ENCODE measurements at places on chromosomes 12 and 14. TPM values are rescaled to one million over a fixed set of nuclear protein-coding genes. Genes with fewer than 3 reads are reported as not detected.

DNA sequence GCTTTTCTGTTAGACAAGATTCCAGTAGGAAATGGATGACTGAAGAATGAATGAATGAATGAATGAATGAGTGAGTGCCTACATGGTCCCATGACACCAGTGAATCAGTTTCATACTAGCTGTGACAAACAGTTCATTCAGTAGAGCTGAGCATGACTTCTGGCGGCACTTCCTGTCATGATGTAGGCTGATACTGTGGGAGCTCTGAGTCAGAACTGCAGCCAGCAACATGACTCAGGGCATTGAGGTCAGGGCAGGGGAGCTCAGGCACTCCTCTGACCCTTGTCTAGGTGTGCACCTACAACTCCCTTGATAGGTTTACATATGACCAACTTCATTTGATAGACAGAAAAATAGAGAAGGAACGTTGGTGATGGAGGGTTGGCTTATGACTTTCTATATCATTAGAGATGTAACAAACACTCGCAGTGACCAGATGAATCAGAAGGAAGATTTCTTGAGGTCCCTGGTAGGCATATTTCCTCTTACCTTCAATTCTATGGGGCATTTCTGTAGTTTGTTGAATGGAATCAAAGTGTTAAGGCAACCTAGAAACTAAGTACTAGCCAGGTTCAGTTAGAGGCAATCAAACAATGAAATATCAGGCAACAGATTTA lies 139.3 kb upstream of the ARHGAP5 start:
- no peaks in the 10 kb centered on the region for H3K27me3 ChIP-seq
- peak; percentile 84 for DNase-seq
- no peak overlapping the region for H3K4me3 ChIP-seq
- peak overlapping the region; percentile 67 for H3K27ac ChIP-seq
- no peaks in the 10 kb centered on the region for H3K36me3 ChIP-seq
- peaks cover 15% of the 10 kb centered on the region for H3K4me1 ChIP-seq

GRCh38 chr12:83823386-83824045 lies 1089.1 kb downstream of the SLC6A15 start:
- H3K4me1 ChIP-seq = no peaks in the 10 kb centered on the region
- DNase-seq = peak; percentile 7
- H3K36me3 ChIP-seq = no peaks in the 10 kb centered on the region
- no peaks in the 10 kb centered on the region for H3K27me3 ChIP-seq

DNA sequence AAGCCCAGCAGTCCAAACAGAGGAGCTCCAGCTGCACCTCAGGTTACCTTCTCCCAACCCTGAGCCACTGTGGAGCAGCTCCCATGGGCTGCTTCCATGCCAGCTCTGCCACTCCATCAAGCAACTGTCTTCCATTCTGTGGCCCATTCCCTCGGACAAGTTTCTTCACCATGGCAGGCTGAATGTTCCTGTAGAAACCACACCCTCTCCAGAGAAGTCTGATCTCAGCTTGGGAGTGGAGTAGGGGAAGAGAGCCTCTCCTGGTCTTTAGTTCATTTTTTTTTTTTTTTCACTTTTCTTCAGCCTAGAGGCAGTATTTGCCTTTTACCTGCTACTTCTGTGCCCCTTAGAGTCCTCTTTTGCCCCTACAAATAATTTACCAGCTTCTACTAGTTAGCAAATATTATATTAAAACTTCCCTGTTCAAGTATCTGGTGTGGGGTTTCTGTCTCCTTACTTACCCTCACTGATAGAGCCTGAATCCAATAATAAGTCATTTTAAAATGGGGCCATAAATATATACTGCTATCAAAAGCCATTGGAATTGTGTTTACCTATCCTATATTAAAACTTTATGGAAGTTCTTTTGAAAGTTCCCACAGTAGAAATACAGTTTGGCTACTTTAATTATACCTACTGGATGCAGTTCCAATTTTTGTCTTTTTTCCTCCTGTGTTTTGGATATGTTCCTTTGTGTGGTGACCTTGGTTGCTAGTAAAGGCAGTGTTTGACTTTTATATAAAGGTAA lies 11.7 kb upstream of the SLC17A8 start:
- peaks cover 5% of the 10 kb centered on the region for H3K4me1 ChIP-seq
- peak; percentile 35 for DNase-seq
- H3K4me3 ChIP-seq = no peak overlapping the region
- no peak overlapping the region for H3K27ac ChIP-seq

GRCh38 chr12:49969651-49970429 lies 2.9 kb upstream of the AQP6 start:
- H3K4me3 ChIP-seq = no peak overlapping the region
- H3K27me3 ChIP-seq = no peaks in the 10 kb centered on the region
- no peaks in the 10 kb centered on the region for H3K36me3 ChIP-seq
- no peak for DNase-seq
- H3K27ac ChIP-seq = no peak overlapping the region

DNA sequence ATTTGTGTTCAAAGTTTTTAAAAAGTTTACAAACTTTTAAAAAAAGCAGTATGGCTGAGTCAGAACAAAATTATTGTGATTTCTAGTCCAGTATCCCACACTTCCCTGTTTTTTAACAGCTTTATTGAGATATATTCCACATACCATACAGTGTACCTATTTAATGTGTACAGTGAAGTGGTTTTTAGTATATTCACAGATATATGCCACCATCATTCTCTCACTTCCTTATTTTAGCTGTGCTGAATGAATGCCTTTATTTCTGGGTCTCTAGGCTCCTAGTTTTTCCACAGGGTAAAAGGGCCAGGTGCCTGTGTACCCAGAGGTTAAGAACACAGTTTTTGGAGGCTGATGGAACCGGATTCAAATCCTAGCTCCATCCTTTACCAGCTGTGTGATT lies 58.9 kb upstream of the SRSF5 start:
- H3K27ac ChIP-seq = no peak overlapping the region
- DNase-seq = no peak
- H3K27me3 ChIP-seq = no peaks in the 10 kb centered on the region
- peaks cover 20% of the 10 kb centered on the region for H3K4me1 ChIP-seq
- H3K36me3 ChIP-seq = peaks cover 15% of the 10 kb centered on the region

GRCh38 chr12:109504068-109504467 lies 26.6 kb downstream of the UBE3B start:
- H3K36me3 ChIP-seq = peaks cover 61% of the 10 kb centered on the region
- no peaks in the 10 kb centered on the region for H3K27me3 ChIP-seq
- no peaks in the 10 kb centered on the region for H3K4me1 ChIP-seq

DNA sequence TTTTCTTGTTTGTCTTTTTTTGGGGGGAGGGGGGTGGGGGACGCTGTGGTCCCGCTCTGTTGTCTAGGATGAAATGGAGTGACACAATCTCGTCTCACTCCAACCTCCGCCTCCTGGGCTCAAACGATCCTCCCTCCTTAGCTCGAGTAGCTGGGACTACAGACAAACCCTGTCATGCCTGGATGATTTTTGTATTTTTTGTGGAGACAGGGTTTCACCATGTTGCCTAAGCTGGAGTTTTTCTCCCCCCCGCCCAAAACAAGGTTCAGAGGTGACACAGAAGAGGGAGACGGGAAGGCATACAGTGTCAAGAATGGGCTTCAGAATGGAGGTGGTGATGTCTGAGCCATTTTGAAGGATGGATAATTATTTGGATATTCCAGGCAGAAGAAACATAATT lies 116.9 kb upstream of the ATF1 start:
- H3K4me1 ChIP-seq = no peaks in the 10 kb centered on the region
- H3K27ac ChIP-seq = no peak overlapping the region
- H3K27me3 ChIP-seq = no peaks in the 10 kb centered on the region
- peaks cover 3% of the 10 kb centered on the region for H3K36me3 ChIP-seq
- no peak for DNase-seq
- no peak overlapping the region for H3K4me3 ChIP-seq

DNA sequence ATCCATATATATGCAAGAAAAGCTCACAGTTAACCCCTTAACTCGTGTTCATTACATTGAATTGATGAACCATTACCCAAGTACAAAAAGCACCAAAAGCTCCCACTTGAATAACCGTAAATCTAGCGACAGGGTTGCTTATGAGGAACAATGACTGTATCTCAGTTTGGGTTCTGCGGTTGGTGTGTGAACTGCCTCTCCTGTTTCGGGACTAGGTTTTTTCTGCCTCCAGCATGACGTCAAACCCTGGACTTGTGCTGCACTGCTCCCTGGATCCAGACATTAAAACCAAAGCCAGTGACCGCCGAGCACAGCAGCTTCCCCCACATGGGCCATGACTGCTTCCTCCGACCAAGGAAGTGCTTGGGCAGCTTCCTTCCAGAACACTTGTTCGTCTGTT lies 77.7 kb downstream of the SETD3 start:
- no peak for DNase-seq
- H3K4me1 ChIP-seq = peaks cover 10% of the 10 kb centered on the region
- no peaks in the 10 kb centered on the region for H3K27me3 ChIP-seq
- no peak overlapping the region for H3K4me3 ChIP-seq
- H3K36me3 ChIP-seq = peaks cover 50% of the 10 kb centered on the region

GRCh38 chr12:42935756-42936155 lies 346.2 kb upstream of the PRICKLE1 start:
- H3K4me1 ChIP-seq = no peaks in the 10 kb centered on the region
- no peak overlapping the region for H3K4me3 ChIP-seq
- no peaks in the 10 kb centered on the region for H3K27me3 ChIP-seq
- no peak for DNase-seq

DNA sequence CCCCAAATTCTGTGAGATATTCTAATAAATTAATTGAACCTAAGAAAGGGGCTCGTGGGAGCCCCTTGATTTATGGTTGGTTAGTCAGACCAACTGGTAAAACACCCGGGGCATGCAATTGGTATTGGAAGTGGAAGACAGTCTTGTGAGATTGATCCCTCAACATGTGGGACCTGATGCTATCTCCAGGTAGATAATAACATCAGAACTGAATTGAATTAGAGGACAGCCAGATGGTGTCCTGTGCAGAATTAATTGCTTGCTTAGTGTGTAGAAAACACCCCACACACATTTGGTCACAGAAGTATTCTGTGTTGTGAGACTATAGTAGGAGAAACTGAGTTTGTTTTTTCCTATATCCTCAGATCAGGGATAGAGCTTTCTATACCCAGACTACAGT lies 22.0 kb downstream of the PYROXD1 start:
- H3K4me1 ChIP-seq = no peaks in the 10 kb centered on the region
- no peak for DNase-seq
- H3K4me3 ChIP-seq = no peak overlapping the region
- no peak overlapping the region for H3K27ac ChIP-seq

- peak overlapping the region; percentile 88 for H3K27ac ChIP-seq
- no peaks in the 10 kb centered on the region for H3K36me3 ChIP-seq
- peaks cover 11% of the 10 kb centered on the region for H3K4me1 ChIP-seq
- peak overlapping the region; percentile 1 for H3K4me3 ChIP-seq
- peak; percentile 71 for DNase-seq
- no peaks in the 10 kb centered on the region for H3K27me3 ChIP-seq
Observed at GRCh38 chr14:104680806-104681688, 8.4 kb upstream of the INF2 start.

- H3K4me1 ChIP-seq = no peaks in the 10 kb centered on the region
- DNase-seq = no peak
- no peak overlapping the region for H3K27ac ChIP-seq
- H3K27me3 ChIP-seq = no peaks in the 10 kb centered on the region
- H3K4me3 ChIP-seq = peak overlapping the region; percentile 84
Observed at GRCh38 chr14:29925736-29926135, 1.9 kb downstream of the PRKD1 start.

DNA sequence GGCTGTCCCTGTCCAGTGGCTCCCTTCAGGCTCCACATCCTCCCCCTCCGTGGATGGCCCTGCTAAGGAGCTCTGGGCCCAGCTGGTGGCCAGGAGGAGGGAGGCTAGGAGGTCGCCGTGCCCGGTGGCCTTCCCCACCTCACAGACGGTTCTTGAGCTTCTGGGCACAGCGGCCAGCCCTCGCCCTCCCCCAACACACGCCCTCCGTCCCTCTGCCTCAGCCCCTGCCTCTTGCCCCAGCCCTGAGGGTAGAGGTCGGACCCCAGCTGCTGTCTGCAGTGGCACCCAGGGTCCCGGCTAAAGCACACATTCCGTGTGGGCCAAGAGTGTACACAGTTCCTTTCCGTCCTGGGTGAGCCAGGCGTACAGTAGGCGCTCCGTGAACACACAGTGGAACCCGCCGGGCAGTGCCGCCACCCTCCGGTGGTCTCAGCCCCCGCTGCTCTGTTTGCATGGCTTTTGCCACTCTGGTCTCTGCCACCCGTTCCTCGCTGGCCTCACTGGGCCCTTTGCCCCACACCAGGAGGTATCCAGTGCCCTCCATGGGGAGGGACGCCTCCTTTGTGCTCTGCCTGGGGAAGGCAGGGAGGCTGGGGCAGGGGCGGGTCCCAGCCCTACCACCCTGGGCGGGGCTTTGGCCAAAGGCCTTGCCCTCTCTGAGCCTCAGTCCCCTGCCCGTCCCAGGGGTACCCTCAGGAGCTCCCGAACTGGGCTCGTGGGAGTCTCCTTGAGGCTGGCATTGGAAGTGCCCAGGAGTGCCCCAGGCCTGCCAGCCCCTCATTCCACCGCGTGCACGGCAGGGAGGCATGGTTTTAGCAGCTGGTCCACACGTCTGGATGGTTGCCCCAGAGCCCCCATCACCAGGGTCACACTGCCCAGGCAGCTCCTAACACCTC lies 13.0 kb downstream of the TRMT61A start:
- peak overlapping the region; percentile 60 for H3K27ac ChIP-seq
- no peaks in the 10 kb centered on the region for H3K27me3 ChIP-seq
- peaks cover 3% of the 10 kb centered on the region for H3K4me1 ChIP-seq
- no peaks in the 10 kb centered on the region for H3K36me3 ChIP-seq

DNA sequence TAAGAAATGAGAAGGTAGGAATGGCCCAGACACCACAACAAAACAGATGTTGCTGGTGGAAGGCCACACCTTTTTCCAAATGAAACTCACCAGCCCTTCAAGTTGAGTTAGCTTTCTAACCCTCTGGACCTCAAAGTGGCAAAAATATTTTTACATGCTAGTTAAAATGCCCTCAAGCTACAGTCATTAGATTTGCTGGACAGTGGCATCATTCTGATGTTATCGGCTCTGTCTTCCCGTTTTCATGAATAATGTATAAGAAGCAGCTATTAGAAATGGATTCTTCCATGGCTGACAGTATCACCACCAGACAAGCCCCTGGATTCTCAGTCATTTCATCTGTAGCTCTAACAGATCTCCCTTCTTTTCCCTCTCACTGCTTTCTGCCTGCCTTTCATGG lies 37.1 kb upstream of the PLXNC1 start:
- H3K36me3 ChIP-seq = no peaks in the 10 kb centered on the region
- H3K27me3 ChIP-seq = peaks cover 3% of the 10 kb centered on the region
- DNase-seq = no peak
- no peak overlapping the region for H3K4me3 ChIP-seq
- H3K4me1 ChIP-seq = no peaks in the 10 kb centered on the region

DNA sequence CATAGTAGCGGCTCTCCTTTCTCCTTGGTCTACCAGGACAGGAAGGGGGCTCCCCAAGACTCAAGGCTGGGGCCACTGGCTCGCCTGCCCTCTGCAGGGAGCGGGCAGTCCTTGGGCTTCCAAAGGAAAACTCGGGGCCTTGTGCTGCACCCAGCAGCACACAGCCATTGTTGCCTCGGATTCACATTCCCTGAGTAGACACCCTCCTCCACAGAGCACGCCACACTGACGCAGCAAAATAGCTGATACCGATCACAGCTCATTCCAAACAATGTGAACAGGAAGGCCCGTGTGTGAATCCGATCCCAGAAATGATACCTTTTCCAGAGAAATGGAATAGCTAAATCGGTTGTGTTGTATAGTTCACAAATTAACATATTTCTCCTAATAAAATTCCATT lies 65.1 kb upstream of the DYNC1H1 start:
- H3K4me1 ChIP-seq = peaks cover 1% of the 10 kb centered on the region
- no peak overlapping the region for H3K4me3 ChIP-seq
- H3K27ac ChIP-seq = no peak overlapping the region
- no peaks in the 10 kb centered on the region for H3K27me3 ChIP-seq

SOAT2 gene
- polyA plus RNA-seq = 77.4 TPM

PLEKHD1 gene
- polyA plus RNA-seq = not detected

CLEC2A gene
- not detected for polyA plus RNA-seq

RDH16 gene
- polyA plus RNA-seq = not detected

TTC8 gene
- polyA plus RNA-seq = 3.8 TPM

Data from small intestine (tissue), 16 donors.